Stimulated activated CD4-positive, alpha-beta T cell treated with anti-CD3 and anti-CD28 coated beads, TNF-alpha, amount 100 ng/mL, for 1 hour (primary cell): ENCODE measurements at places on chromosomes 12 and 14.

- DNase-seq: no peak
These were observed 25.4 kb downstream of the CD9 start for GRCh38 chr12:6225630-6226001.

GRCh38 chr12:47816403-47817271 lies 3.1 kb downstream of the HDAC7 start:
- no peak for DNase-seq

GRCh38 chr12:3973269-3973884 lies 100.2 kb upstream of the PARP11 start:
- no peak for DNase-seq

DNA sequence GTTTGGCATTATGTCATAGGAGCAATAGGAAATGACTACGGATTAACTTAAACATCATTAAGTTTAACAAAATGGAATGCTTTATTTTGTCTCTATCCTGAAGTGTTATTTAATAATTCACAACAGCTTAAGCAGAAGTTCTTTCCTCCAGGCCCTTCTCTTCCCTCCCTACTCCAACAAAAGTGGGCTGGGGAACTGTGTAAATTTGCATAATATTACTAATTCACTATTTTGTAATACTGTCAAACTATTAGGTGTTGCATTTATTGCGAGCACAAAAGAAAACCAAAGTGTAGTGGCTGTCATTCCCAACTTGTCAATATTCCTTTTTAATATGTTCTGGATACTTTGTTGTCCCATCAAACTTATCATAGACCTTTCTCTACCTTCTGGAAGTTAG lies 69.8 kb downstream of the ATG14 start:
- DNase-seq: no peak

- no peak for DNase-seq
These were observed 1691.7 kb upstream of the FLRT2 start for GRCh38 chr14:83838226-83838625.
